ENCODE measurements at places on chromosomes 7 and 10.

DNA sequence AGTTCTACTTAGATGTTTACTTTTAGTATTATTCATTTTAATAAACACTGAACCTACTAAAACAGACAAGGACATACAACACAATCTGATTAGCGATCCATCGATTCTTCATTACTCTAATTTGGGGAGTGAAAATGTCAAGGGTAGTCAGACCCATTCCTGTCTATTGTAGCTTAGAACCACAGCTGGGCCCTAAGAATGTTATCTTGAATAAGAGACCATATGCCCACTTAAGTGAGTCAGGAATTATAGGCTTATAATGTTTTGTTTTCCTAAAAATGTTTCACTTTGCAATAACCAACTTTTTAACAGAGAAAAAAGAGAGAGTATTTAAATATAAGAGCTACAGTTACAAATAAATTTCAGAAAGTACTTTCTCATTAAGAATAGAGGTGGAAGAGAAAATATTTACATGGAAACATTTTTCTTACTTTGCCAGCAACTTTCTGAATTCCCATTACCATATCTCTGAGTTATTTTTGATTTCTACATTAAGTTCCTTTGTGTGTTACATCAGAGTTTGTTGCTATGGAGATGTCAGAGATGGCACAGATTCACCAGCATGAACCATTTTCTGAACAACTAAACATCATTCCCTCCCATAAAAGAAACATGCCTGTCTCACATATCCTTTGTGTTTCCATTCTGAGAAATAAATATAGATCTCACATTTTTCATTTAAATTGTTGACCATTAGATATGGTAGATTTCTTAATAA is 75.4 kb upstream of the SLC13A1 start:
- no peak for DNase-seq

GRCh38 chr7:156765901-156766656 is 125.5 kb downstream of the RNF32 start:
- DNase-seq = no peak

DNA sequence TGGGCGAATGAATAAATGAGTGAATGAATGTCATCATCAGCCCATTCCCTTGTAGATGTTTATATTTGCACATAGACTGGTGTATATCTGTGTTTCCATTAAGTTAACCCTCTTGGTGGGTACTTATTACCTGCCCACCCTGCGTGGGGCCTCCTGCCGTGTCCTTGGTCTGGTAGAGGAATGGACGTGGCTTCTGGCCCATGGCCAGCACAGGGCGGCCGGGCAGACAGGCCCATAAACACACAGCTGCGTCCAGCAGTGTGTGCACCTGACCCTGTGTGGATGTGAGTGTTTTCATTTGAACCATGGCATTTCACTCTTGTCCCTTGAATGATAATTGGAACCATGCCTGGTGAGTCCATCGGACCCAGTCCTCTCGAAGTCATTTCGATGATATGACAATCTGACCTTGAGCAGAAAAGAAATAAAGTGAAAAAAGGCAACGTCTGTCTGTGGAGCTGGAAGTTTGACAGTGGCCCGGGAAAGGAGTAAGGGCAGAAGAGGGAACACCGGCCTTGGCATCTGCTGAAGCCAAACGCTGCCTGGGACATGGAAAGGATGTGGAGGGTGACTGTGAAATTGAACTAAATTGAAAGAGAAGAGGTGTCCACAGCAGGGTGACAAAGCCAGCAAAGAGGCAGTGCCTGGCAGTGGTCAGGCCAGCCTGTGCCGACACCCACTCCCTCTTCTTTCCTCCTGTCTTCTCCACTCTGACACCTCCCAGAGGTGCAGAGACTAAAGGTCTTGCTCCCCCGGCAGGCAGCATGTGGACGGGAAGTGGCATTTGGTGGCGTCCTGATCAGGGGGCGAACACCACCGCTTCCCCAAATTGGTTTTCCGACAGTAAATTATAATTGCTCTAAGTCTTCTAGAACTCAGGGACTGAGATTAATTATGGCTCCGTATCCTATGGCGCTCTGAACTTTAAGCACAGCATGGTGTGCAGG is 199.0 kb upstream of the ZMIZ1 start:
- no peak for DNase-seq

GRCh38 chr7:50962962-50963374 is 180.3 kb upstream of the GRB10 start:
- peak; percentile 10 for DNase-seq

GRCh38 chr10:44180321-44181168 is 204.4 kb downstream of the CXCL12 start:
- DNase-seq = peak; percentile 72

GRCh38 chr10:3036155-3037021 is 31.0 kb upstream of the PFKP start:
- no peak for DNase-seq
